ENCODE measurements at places on chromosomes 2 and 18. TPM values are rescaled to one million over a fixed set of nuclear protein-coding genes. Genes with fewer than 3 reads are reported as not detected.

- DNase-seq: no peak
These were observed 224.8 kb upstream of the GYPC start for GRCh38 chr2:126431136-126431535.

LHCGR gene
- not detected for polyA plus RNA-seq

- no peak for DNase-seq
These were observed 298.2 kb downstream of the CNTNAP5 start for GRCh38 chr2:124323321-124323720.

- peak; percentile 7 for DNase-seq
These were observed 292.6 kb downstream of the SETBP1 start for GRCh38 chr18:44973282-44973681.
